ENCODE measurements at places on chromosomes 3 and 15.
A peak's percentile ranks its signal among the peaks of the same experiment; 100 is the strongest.

DNA sequence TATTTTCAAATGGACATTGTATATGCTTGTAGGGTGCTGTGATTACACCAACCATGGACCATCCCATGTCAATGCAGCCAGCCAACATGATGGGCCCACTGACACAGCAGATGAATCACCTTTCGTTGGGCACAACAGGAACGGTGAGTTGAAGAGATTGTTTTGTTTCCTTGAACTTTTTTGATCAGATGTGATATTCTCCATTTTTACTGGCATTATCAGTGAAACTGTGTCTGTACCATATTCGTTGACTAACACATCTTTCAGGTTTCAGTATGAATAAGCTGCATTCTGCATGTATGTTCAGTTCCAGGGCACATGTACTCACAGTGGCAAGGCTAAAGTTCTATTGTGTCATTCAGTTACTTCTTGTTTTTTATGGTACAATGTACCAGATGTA, 655.2 kb downstream of the RBMS3 start:
- DNase-seq: no peak

- DNase-seq: no peak
Observed at GRCh38 chr3:147680837-147681483, 271.8 kb downstream of the ZIC1 start.

GRCh38 chr3:105899516-105899915, 30.7 kb upstream of the CBLB start:
- no peak for DNase-seq

GRCh38 chr15:50876989-50877360, 31.5 kb upstream of the AP4E1 start:
- peak; percentile 77 for DNase-seq

GRCh38 chr3:194572143-194572789, 61.0 kb downstream of the TMEM44 start:
- DNase-seq: no peak

DNA sequence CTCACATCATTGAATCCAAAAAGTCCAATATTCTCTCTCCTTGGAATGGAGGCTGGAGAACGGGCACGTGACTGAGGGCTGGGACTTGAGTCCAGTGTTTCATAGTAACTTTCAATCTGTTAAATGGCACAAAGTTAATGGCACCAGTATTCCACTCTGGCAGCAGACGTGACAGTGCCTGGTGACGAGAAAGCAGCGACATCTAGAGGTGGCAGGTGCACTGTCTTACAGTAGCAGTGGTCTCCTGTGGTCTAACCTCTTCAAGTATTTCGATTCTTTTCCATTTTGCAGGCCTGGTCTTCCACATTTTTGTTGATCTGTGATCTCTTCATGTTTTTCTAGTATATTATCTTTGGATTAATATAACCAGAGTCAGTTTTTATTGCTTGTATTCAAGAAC, 107.1 kb downstream of the OXSM start:
- no peak for DNase-seq

- DNase-seq: no peak
Observed at GRCh38 chr3:71062952-71063772, 520.4 kb downstream of the FOXP1 start.

- DNase-seq: no peak
Observed at GRCh38 chr3:69819282-69819681, 80.0 kb downstream of the MITF start.

GRCh38 chr15:66115568-66116206, 137.9 kb downstream of the MEGF11 start:
- no peak for DNase-seq

Data from activated T-cell treated with anti-CD3 and anti-CD28 coated beads for 4 hours (primary cell).